ENCODE measurements at places on chromosomes 5 and 9.
A peak's percentile ranks its signal among the peaks of the same experiment; 100 is the strongest.

GRCh38 chr9:32092031-32092430 is 292.4 kb upstream of the ACO1 start:
- no peak for DNase-seq

GRCh38 chr9:96343515-96344360 is 39.8 kb downstream of the SLC35D2 start:
- no peak for DNase-seq

GRCh38 chr5:62395210-62395950 is 8.3 kb downstream of the DIMT1 start:
- DNase-seq: no peak

GRCh38 chr5:9374025-9374424 is 171.8 kb downstream of the SEMA5A start:
- DNase-seq: no peak

GRCh38 chr9:133780962-133781827 is 43.0 kb upstream of the SARDH start:
- no peak for DNase-seq

DNA sequence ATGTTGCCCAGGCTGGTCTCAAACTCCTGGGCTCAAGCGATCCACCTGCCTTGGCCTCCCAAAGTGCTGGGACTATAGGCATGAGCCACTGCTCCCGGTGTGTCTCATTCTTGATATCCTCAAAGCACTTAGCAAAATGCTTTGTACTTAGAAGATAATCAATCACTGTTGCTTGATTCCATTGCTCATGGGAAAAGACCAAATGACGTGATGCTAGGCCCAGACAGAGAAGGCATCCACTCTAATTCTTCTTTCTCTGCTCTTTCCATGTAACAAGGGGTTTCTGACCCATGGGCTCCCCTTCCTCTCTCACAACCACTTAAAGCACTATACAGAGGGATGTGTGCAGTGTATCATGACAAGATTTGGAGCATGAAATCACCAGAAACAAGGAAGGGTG is 83.0 kb downstream of the APBA1 start:
- DNase-seq: no peak

DNA sequence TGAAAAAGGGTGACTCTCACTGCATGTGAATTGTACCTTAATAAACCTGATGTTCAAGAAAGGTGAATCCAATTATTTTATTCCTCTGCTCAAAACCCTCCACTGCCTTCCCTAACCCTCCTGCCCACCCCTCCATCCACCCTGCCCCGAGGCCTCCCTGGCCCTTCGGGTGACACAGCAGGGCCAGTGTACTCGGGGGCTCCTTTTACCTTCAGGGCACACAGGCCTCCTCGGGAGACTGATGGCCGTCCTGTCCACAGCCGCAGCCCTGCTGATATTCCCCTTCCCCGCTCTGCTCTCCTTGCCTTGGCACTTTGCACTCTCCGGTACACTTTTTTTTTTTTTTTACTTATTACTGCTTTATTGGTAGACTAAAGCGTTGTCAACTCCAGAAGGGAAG is 234.0 kb downstream of the CACNA1B start:
- no peak for DNase-seq

GRCh38 chr9:119834064-119834620 is 464.9 kb upstream of the BRINP1 start:
- DNase-seq: no peak

GRCh38 chr5:45491368-45491767 is 204.8 kb downstream of the HCN1 start:
- no peak for DNase-seq

- DNase-seq: peak; percentile 29
Measured at GRCh38 chr5:62306323-62306895, 403 bp downstream of the KIF2A start.

DNA sequence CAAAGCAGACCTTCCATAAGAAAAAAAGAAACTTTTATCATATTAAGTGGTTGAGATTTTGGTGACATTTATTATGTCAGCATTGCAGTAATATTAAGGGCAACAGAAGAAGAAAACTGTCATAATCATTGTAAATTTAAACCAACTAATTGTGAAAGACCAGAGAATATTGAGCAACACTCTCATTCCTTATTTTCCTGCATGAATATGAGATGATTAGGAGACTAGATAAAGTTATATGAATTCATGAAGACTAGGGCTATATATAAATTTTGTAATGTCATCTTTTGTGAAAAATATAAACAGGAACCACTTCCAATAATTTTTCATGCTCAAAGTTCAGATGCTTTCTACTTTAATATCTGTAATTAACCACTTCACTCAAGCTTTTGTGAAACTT is 974.5 kb upstream of the CDH10 start:
- no peak for DNase-seq

DNA sequence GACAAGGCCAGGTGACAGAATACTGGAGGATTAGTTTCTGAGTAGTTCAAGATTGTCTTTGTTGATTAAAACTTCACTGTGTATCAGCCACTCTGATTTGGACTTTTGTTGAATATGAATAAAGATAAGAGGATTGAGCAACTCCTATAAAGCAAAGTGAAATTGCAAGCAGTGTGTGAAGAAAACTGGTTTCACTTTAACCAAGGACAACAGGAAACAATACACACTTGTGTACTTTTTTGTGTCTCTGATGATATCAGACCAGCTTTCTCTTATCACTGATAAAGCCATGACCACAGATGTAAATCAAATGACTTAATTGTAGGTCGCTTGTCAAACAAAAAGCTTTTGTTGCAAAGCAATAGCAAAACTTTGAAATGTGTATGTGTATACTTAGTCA is 268.6 kb downstream of the FER start:
- peak; percentile 74 for DNase-seq

DNA sequence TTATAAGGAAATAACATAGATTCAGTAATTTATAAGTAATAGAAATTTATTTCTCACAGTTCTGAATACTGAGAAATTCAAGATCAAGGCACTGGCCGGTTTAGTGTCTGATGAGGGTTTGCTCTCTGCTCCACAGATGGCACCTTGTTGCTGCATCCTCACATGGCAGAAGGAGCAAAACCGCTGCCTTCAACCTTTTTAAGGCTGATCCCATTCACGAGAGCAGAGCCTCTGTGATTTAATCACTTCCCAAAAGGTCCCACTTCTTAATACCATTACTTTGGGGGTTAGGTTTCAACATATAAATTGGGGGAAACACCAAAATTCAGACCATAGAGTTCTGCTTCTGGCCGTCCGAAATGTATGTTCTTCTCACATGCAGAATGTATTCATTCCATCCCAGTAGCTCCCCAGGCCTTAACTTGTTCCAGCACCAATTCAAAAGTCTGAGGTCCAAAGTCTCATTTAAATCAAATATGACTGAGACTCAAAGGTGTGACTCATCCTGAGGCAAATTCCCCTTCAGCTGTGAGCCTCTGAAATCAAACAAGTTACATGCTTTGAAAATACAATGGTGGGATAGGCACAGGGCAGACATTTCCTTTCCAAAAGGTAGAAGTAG is 30.6 kb downstream of the BAAT start:
- no peak for DNase-seq

- DNase-seq: no peak
Measured at GRCh38 chr9:73474625-73475024, 323.0 kb downstream of the ANXA1 start.

GRCh38 chr5:135832941-135833920 is 1.2 kb upstream of the SLC25A48 start:
- DNase-seq: no peak

DNA sequence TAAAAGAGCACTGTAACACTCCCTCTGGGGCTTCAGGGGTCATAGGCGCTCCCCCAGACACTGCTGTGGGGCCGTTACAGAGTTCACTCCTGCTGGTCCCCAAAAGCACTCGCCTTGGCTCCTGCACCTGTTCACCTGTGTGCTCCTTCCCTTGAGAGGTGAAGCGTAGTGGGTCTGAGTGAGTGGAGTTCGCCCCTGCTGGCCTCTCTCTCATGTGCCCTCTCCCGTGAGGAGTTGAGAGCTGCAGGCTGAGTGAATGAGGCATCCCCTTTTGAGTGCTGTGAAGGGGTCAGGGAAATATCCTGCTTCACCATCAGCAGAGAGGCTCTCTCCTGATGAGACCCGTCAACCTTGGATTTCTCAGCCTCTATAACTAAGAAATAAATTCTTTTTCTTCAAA is 134.6 kb upstream of the TUT7 start:
- no peak for DNase-seq

DNA sequence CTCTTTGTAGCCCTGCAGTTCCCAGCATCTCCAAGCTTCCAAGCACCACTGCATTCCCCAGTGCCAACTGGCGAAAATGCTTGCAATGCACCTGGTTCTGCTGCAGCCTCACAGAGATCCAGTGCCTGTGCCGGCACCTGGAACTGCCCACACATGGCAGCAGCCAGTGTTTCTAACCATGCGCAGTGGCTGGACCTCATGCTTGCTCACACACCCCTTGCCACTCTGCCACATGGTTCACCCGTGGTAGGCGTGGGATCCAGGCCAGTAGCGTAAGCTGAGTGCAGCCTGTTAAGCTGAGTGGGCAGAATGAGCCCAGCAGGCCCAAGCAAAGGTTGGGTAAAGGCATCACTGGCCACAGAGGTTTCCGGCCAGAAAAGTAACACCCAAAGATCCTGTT is 214.1 kb upstream of the VLDLR start:
- no peak for DNase-seq

DNA sequence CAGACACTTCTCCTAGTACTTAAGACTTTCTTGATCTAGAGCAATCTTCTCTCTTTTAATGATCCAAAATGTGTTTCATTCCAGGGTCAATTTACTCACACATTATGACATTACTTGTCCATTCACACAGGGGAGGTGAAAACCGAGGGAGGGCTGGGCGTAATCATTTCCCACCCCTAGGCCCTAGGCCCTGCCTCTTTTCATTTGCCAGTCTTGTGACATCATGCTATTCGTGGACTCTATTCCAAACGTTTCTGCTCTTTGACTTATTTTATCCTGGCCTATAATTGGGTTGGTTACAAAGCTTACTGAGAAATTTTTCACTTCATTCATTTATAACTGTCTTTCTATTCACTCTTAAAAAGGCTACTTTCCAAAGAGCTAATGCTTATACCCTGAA is 2.4 kb downstream of the DCAF12 start:
- no peak for DNase-seq

DNA sequence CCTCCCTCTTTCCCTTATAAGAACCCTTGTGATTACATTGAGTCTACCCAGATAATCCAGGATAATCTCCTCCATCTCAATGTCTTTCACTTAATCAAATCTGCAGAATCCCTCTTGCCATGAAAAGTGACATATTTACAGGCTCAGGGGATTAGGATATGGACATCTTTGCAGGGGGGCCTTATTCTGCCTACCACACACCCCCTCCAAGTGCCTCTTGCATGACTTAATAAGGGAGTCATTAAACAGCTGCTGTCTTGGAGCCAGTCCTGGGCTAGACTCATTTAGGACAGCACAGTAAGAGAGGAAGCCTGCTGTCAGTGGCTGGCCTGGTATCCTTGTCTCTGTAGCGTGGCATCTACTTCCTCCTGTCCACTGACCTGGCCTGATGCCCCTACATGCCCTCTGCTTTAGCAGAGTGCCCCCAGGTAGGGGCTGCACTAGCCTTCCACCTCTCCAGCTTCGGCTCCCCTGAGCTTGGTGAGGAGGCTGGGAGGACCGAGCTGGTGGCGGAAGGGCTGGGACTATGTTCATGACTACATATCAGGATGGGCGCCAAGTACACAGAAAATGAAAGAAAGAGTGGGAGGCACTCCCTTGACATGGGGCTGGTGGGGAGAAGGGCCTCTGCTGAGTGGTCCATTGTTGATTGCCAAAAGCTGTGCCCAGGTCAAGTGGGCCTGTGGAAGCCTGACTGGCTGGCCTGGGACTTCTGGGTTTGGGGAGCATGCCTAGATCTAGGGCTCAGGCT is 17.2 kb downstream of the ENHO start:
- no peak for DNase-seq

- no peak for DNase-seq
Measured at GRCh38 chr5:106956187-106956586, 714.5 kb downstream of the EFNA5 start.

DNA sequence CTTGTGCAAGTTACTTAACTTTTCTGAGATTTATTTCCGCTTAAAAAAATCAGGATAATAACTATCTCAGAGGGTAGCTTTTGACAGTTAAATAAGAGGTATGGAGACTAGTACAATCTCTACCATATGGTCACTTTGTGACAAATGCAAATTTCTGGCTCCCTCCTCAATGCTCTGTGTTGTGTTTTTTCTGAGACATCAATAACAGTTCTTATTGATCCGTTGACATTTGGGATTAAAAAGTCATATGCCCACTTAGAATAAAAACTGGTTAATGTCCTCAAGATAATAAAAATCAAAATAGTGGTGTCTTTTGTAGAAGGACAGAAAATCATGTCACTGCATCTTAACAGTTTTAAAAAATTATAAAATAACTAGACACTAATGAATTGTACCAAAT is 24.7 kb upstream of the LNPEP start:
- no peak for DNase-seq

DNA sequence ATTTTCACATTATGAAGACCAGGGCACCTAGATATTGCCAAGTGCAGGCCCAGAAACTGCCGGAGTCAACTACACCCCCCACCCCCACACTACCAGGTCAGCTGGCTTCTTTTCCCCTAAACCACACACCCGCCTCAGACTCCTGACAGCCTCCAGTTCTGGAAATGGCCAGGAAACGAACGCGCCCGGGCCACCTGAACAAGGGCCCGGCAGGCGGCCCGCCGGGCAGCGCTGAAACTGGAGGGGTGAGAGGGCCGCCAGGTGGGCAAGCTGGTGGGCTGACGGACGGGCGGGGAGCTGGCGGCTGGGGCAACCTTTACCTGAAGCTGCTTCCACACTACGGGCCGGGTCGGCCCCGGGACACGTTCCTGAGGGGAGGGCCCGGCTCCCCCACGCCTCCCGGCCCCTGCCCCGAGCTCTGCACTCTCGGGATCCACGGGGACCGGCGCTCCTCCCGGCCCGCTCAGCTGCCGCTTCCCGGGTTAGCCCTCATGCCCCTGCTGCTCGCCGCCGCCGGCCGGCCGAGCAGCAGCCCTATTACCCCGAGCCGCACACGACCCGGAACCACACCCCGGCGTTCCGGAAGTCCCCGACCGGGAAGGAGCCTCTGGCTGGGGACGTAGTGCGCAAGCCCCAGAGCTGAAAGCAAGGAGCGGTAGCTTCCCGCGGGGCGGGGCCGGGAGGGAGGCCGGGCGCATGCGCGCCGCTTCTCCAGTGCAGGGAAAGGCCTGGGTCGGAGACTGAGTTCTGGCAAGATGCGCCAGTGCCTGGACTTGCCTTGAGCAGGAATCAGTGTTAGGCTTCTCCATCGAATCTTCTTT is at the start of gene MAPKAP1:
TSS of gene MAPKAP1 (minus strand) at position 558 of the 821 bp plus-strand sequence. CDS start 34,634 bp downstream, outside the sequence.
- peak; percentile 90 for DNase-seq

GRCh38 chr5:40618926-40619325 is 60.8 kb upstream of the PTGER4 start:
- no peak for DNase-seq

DNA sequence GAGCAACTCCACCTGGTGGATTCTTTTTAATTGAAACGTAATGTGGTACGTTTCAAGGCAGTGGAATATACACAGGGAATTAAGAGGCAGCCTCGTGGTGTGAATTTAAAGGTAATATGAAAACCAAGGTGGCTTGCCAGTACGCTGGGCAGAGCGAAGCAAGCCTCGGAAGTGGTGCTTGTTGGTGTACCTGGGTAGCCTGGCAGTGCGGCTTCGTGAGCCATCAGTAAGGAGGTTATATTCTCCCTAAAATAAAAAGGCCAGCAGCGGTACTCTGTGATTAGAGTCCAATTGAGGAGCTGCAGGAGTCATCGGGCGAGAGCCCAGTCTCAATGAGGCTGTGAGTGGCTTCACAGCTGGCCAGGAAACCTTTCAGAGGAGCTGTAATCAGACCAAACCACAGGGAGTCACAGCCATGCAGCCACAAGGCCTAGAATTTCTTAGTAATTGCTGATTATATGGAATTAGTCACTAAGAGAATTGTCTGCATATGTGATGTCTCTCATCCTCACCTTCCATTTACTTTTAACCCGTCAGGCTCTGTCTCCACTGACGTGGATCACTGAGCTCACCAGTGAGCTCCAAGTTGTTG is 57.7 kb downstream of the DCP2 start:
- DNase-seq: no peak

All from foreskin melanocyte (primary cell).